Activated T-cell treated with anti-CD3 and anti-CD28 coated beads, Interleukin-2, amount 50 U/mL, for 4 hours (primary cell): ENCODE measurements at places on chromosomes 4 and X. TPM values are rescaled to one million over a fixed set of nuclear protein-coding genes. Genes with fewer than 3 reads are reported as not detected.

TSPAN6 gene
- 2.2 TPM for total RNA-seq

CHRNA9 gene
- total RNA-seq = not detected

PCDH19 gene
- total RNA-seq = not detected

QRFPR gene
- not detected for total RNA-seq
